ENCODE measurements at places on chromosomes 3 and 15.

GRCh38 chr15:82646250-82647044, 716 bp downstream of the CPEB1 start:
- DNase-seq = peak; percentile 63

- no peak for DNase-seq
Measured at GRCh38 chr15:88745696-88746095, 57.5 kb upstream of the ACAN start.

- no peak for DNase-seq
Measured at GRCh38 chr15:100169615-100170290, 172.0 kb downstream of the ADAMTS17 start.

DNA sequence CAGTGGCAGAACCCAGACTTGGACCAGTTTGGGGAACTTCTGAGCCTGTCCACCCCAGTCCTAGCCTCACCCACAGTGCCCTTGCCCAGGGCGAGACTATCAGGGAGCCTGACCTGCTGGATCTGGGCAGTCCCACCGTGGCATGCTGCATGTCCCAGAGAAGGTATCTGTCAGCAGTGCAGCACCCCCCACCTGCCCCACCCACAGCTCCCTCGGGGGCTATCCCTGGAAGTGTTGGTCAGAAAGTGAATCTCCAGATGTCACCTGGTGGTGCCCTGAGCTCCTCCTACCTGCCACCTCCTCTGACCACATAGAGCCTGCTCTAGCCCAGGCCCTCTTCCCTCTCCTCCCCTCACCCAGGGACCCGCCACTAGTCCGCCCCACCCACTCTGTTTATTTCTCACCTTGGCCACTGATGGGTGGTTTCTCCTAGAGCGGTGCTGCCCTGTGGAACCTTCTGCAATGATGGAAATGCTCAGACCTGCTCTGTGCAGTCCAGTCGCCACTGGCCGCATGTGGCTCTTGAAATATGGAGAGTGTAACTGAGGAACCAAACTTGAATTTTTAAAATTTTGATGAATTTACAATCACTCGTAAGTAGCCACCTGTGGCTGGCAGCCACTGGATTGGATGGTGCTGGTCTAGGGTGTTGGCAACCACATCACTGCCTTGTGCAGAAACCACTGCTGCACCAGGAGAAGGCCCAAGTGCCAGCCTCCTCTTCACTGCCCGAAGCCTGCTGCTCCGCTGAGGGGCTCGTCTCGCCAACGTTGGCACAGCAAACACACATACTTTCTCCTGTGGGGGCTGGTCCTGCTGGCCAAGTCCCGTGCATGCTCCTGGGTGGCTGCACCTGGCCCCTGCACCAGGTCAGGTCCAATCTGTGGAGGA, 13.1 kb downstream of the HDAC11 start:
- DNase-seq = no peak

DNA sequence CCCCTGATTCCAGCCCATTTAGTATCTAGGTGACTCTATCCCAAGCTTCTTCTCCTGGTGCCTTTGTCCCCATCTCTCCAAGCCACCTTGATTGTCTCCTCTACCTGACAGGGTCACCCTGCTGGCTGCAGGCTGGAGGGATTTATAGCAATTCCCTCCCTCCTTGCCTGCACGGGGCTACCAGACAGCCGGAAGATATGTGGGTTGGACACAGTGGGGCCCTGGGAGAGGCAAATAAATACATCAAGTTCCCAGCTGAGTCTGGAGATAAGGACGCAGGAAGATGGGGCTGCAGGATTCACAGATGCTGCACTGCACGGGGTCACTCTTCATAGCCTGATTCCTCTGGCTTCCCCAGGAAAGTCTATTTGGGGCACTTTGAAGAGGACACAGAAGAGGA, 9.3 kb upstream of the ISLR2 start:
- no peak for DNase-seq

DNA sequence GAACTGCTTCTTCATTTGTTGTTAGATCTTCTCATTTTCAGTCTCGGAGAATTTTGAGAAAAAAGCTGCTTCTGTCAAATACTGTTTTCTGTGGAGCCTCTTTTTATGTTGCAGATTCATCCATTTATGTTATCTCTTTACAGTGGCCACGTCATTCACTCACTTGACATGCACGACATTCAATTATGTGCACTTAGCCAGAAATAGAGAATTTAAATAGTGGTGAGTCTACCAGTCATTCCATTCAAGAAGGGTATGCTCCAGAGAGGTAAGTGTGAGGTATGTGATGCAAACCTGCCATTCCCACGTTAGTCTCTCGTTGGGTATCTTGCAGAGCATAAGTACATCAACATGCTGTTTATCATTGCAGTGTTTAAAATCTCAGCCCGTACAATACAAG, 9.8 kb downstream of the ARPP19 start:
- no peak for DNase-seq

DNA sequence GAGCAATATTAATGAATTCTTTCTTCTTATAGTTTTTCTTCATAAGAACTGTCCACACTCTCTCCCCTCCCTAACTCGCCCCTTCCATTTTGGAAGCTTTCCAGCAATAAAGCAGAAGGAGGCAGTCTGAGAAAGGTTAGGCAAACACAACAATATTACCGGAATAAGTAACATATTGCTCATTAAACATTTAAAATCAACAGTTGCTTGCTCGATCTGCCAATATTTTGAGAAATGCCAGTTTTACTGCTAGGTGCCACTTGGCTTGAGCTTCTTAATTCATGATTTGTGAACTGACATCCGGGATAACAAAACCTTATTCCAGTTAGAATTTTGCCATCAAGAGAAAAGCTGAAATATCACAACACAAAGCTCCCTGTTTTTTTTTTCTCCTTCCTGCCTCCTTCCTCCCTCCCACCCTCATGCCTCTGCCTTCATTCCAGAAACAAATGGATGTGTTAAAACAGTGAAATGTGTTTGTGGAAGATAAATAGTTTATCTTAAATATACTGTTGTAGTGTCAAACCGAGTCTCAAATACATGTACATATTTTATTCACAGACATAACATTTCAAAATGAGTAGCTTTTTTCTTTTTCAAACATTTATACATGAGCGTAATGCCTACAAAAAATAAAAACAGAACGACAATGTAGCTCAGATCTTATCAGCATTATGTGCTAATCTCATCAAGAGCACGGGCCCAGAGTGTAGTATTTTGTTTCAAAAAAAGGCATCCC, 253.7 kb downstream of the GAP43 start:
- no peak for DNase-seq
